ENCODE measurements at places on chromosomes 5 and 9.
A peak's percentile ranks its signal among the peaks of the same experiment; 100 is the strongest.

- no peak for DNase-seq
Observed at GRCh38 chr5:138489683-138490061, 24.4 kb downstream of the EGR1 start.

DNA sequence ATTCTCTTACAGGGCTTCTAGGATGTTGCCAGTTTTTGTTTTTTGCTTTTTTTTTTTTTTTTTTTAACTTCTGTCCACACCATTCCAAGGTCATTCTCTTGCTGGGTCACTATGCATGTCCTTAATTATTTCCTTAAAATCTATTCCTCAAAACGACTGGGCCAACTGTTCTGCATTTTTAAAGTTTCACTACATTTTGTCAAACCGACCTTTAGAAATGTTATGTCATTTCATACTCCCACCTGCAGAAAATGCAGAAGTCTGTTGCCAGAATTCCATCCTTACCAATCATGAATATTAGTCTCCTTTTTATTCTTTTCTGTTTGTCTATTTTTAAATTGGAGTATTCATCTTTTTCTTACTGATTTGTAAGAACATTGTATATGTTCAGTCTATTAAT, 295.5 kb downstream of the ZSWIM6 start:
- DNase-seq, result no peak

DNA sequence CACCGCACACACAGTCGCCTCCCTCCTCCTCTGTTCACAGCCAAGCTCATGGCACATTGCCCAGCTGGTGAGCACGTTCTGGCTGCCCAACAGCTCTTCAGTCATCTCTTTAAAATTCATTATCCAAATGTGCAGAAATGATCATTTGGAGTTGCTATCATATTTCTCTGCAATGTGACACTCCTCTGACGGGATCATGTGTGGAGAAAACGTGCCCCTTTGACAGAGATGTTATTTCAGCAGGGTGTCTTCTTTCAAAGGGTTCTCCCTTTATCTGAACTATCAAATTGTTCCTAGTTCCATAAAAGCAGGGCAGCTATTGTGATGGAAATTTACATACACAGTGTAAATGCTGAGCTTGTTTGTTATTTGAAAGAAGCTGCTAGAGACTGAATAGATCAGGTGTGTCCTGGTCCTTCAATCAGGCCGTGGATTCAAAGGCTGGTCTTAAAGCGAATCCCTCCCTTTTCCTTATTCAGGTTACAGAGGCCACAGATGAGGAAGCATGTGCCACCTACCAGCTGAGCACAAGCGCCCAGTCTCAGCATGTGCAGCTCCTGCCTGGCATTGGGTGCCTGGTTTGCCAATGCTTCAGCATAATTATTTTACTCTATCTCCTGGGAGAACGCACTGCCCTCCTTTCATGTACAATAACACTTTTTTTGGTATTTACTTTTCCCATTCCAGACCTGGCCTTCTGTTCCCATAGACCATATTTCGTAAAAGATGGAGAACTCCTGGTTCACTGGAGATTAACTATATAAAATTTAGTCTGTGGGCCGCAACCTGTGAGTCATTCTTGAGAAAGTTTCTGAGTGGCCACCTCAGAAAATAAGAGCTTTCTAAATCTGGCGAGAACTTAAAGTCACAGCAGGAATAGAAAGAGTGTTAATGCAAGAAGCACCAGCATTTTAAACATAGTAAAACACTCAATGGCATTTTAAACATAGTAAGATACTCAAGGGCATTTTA, 433.7 kb downstream of the ENC1 start:
- DNase-seq, result no peak

- no peak for DNase-seq
Observed at GRCh38 chr9:69877852-69878514, 57.4 kb downstream of the CFAP95 start.

DNA sequence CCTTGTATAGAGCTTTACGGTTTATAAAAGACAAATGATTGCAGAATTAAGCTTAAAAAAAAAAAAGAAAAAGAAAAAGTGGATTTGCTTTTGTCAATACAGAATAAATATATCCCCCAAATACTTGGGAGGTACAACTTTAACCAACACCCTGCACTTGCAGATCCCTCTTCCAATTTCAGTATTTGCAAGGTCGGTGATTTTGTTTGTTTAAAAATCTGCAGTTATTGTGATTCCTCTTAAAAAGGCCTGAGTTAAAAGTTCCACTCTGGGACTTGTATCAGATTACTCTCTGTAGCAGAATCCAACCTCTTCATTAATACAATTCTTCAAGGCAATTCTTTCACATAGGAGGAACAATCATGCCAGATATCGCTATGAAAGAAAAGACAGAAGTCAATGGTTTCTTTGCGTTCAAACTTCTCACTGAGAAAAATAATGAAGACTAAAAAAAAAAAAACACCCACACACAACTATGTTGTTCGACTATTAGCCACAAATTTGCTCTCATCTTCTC, 400.9 kb downstream of the EBF1 start:
- no peak for DNase-seq

- no peak for DNase-seq
Observed at GRCh38 chr9:97568461-97569275, 64.5 kb downstream of the TSTD2 start.

DNA sequence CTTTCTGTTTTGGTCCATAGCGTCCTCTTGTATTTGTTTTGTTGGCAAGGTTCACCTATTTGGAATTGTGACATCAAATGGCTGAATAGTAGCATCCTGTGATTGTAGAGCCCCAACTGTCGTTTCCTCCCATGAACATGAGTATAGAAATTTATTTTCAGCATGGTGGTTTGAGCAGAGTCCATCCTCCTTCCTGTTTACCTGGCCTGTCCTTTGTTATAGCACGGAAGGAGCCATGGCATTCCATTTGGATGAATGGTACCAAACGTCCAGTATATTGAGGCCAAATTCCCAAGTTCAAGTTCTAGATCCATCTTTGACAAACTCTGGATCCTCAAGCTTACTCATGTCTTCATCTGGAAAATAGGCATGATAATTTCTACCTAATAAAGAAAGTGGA, 16.8 kb downstream of the RASGRF2 start:
- DNase-seq, result no peak

DNA sequence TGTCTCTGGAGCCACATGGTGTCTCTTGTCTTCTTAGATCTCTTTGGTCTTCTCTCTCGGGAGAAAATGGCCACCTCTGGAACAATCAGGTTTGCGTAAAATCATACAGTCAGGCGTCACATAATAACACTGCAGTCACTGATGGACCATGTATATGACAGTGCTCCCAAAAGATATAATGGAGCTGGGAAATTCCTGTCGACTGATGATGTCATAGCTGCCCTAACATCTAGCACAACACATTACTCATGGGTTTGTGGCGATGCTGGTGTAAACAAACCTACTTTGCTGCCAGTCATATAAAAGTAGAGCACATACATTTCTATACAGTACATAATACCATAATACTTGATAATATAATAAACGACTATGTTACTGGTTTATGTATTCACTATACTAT, 30.1 kb upstream of the RAI14 start:
- DNase-seq, result no peak

GRCh38 chr9:123812984-123813383, 116.9 kb downstream of the DENND1A start:
- DNase-seq, result no peak

GRCh38 chr9:18324928-18325745, 148.8 kb upstream of the ADAMTSL1 start:
- no peak for DNase-seq

DNA sequence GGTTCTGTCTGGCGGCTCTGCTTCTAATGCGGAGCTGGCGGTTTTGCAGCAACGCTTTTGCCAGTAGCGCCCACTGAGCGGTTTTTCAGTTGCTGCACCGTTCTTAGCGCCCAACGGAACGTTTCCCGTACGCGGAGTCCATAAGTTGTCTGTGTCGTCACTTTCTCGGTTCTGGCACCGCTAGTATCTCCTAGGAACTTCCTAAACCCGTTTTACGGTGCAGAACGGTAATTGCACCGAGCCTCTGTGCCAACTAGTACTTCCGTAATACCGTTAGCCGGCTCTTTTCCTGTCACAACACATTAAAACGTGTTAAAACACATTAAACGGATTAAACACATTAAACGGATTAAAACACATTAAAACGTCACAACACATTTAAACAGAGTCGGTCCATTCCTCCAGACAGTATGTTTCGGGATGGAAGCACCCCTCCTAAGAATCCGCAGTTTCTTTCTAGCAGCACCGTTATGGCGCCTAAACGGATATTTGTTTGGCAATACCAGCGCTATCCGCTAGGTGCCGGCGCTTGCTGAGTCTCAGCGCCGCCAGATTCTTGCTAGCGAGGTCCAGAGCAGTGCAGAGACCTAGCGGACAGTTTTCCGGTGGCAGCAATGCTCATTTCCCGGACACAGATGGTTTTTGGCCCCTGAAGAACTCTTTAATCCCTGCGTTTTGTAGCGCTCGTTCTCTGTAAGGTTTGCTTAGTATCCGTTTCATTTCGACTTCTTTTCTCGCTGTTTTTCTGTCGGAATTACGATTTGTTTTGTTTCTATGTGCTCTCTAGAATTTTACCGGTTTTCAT, 45.4 kb downstream of the ANXA2R start:
- peak; percentile 74 for DNase-seq

- DNase-seq, result no peak
Observed at GRCh38 chr9:81592887-81593266, 96.5 kb downstream of the TLE1 start.

DNA sequence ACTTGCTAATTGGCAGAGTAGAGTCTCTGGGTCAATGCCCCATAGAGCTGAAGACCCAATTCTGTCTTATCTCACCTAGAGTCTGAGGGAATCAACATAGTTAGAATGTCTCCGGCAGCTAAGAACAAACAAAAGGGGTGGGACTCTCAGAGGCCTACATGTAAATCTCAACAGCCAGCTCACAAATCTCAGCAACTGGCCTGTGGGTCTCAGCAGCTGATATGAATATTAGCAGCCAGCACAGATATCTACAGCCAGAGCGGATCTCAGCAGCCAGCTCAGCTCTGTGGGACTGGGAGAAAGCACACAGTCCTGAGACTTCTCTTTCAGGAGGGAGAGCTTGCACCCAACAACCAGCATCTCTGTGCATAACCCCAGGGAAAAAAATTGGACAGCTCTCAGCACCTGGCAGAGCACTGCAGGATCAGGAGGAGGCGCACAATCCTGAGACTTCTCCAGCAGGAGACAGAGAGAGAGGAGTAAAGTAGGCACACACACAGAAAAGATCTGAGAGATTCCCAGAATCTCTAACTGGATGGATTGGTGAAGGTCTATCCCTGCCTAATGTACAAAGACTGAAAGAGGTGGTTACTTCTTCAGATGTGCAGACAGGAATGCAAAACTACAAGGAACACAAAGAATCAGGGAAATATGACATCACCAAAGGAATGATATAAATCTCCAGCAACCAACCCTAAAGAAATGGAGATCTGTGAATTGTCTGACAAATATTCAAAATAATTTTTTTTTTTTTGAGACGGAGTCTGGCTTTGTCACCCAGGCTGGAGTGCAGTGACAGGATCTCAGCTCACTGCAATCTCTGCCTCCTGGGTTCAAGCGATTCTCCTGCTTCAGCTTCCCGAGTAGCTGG, 29.2 kb downstream of the KLF4 start:
- no peak for DNase-seq

- DNase-seq, result no peak
Observed at GRCh38 chr5:34916518-34916917, 1.0 kb downstream of the BRIX1 start.

DNA sequence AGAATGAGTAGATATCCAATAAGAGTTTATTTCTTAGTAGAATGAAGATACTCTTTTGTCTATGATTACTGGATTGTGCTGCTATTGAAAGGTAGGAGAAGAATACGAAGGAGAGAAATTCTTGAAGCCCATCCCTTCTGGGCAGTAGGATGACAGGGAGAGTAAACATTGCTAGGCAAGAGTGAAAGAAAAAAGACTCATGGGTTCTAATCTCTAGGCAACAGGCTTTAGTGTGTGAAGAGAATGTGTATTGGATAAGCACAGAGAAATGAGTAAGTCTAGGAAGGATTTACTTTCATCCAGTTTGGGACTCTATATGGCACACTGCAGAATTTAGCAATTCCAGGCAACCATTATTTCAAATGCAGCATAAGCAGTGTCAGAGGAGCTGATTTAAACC, 216.0 kb downstream of the GABRG2 start:
- DNase-seq, result no peak

DNA sequence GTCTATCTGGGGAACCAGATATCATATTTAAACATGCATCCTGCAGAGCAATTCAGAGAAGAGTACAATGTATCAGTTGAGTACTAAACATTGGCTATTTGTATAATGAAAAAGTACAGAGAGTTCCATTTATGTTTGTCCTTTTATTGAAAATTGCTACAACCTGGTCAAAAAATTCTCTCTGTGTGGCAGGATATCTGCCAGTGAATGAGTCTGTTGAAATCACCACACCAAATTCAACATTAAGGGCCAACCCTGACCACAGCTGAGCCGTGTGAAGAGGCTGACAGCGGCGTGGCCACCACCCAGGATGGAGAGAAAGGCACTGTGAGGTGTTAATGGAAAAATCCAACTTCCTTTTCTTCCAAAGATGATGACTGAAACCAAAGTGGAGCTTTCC, 422.7 kb upstream of the PIK3R1 start:
- no peak for DNase-seq

DNA sequence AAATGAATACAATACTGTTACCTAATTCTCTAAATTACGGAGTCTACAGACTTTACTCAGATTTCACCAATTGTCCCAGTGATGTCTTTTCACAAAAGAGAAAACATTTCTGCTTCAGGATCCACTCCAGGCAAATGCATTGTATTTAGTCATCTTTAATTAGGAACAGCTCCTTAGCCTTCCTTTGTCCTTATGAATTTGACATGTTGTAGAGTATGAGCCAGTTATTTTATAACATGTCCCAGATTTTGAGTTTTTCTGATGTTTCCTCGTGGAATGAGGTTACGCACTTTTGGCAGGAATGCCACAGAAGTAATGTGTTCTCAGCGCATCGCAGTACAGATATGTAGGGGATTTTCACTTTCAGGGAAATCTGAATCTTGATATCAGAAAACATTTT, 10.5 kb downstream of the HABP4 start:
- no peak for DNase-seq

GRCh38 chr9:14932641-14933040, 22.4 kb upstream of the FREM1 start:
- DNase-seq, result no peak

GRCh38 chr9:37172557-37172956, 52.2 kb downstream of the ZCCHC7 start:
- DNase-seq, result no peak

- no peak for DNase-seq
Observed at GRCh38 chr5:165705960-165706359, 2200.5 kb downstream of the MAT2B start.

DNA sequence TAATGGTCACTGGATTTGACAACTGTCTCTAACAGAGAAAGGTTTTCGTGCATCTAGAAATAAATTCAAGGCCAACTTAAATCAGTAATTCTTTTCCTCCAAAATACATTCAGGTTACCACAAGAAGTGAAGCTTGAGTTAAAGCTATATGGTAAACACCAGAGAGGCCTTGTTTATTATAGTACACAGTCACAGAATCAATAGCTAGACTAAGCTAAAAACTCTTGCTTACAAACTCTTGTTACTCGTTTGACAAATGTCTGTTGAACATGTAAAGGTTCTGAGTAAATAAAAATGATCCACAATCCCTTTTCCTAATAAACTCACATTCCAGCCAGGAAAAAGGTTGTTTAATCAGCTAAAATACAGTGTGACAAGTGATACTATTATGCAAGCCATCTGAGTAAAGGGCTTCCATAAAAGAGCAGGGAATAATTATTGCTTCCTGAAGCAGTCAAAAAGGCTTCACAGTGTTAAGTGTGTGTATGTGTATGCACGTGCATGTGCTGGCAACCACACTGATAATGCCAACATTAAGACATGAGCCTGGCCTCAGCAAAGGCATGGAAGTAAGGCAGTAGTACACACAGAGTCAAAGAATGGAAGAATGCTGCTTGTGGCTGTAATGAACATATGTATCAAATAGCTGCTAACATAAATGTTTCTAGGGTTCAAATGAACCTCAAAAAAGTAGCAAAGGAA, 12.8 kb downstream of the PTAR1 start:
- no peak for DNase-seq
